NCI-H1048 (cell line): ENCODE measurements at places on chromosomes 7 and 10.

GRCh38 chr10:86041116-86041515, 325.5 kb downstream of the GRID1 start:
- no peak for DNase-seq

GRCh38 chr10:7036951-7037350, 373.9 kb downstream of the SFMBT2 start:
- DNase-seq, result no peak

DNA sequence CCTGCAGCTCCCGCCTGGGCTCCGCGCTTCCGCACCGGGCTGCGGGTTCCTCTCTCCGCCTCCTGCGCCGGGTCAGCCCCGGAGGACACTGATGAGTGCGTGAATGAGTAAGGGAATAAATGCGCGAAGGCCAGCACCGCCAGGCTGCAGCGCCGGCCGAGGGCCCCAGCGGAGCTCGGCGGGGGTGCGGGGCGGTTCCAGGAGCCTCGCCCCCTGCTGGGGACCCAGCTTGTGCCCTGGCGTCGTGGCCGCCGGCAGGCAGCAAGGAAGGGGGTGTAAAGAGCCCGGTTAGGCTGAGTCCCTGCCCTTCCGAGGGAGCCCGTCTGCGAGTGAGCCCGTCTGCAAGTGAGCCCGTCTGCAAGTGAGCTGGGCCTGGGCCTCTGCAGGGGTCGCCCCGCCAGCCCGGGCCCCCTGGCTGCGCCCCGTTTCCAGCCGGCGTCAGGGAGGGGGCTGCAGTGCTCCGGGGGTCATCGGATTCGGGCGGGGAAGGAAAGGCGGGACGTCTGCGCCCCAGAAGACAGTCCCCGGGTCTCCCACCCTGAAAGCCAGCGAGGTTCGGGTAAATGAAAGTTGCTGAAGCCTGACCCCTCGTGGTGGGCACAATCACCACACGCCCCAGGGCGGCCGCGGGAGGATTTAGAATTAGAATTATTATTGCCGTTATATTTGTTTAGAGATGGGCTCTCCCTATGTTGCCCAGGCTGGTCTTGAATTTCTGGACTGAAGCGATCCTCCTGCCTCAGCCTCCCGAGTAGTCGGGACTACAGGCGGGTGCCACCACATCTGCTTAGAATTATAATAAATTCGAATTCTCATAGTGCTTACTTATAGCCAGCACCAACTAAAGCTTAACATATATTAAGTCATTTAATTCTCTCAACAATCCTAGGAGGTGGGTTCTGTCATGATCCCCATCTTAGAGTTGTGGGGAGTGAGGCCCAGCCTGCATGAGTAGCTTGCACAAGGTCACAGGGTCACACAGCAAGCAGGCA, 8.6 kb upstream of the CRYGN start:
- no peak for DNase-seq

- DNase-seq, result no peak
Observed at GRCh38 chr7:151388007-151388297, 21.9 kb downstream of the WDR86 start.

DNA sequence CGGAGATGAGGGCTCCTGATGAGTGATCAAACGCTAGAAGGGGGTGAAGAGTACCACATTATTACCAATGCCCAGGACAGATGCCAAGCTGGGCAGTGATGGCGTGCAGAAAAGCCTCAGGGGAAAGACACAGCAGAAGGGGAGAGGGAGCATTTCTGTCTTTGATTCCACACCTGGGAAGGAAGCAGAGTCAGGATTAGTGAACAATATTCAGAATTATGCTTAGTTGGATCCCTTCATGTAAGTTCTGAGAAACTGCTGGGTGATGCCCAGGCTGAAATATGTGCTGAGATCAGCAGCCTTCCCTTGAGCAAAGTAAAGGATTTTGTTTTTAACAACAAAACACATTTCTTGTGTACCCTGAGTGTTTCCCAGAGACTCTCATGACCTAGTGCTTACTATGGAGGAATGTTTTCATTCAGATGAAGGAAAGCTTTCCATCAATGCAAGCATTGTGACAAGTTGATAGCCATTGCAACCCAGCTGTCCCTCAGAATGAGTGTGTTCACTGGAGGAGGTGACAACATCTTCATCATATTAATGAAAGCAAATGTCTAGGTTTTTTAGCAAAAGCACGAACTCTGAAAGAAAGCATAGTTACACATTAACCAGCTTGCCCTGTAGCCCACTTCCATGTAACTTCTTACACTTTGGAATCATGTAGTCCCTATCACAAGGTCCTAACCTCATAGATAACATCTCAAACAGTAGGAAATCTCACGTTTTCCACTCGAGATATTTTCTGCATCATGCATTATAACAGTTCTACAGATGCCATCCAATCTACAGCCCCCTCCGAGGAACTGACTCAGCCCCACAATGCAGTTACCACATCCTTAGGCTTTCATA, 23.8 kb upstream of the AKR1C1 start:
- no peak for DNase-seq

DNA sequence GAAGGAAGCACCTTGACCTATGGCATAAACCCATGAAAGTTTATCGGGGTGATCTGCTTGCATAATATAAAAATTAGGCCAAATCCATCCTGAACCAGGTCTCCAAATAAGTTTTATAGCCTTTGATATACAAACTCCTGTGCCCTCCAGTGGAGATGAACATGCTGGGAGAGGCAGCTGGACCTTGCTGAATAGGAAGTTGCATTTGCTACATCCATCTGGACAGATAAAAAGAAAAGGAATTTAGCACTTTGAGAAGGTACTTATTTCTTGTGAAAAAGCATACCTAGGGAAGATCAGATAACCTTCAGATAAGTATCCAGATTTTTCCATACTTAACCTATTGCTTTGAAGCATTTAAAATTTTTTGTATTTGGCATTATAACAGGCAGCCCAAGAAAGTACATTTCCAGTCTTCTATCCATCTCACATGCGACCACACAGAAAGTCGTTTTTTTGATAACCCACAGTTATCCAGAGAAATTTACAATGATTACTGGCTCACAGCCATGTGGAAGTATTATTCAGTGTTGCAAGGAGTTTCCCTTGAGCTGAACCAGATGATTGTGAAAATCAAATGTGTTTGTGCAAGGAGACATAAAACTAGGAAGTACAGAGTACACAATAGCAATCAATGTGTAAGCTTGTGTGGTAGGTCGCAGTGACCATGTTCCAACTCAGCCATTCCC, 124.4 kb upstream of the STK17A start:
- no peak for DNase-seq

DNA sequence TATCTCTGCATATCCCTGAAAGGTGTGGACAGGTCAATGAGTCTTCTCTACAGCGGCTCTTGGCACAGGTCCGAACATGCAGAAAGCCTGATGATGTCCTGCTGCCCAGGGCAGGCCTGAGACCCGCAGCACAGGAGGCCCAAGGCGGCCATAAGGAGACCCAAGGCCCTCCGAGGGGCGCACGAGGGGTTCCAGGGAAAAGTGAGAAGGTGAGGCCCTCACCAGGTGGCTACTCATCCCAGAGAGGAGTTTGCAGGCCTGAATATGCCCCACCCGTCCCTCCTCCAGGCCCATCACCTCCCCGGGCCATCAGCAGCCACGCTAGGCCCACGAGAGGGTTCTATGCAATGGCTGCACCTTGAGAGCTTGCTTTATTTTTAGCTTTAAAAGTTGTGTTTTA, 173.4 kb upstream of the RHEB start:
- DNase-seq, result no peak

GRCh38 chr10:84571146-84571545, 242.8 kb downstream of the CCSER2 start:
- no peak for DNase-seq

- DNase-seq, result no peak
Observed at GRCh38 chr7:1844336-1844950, 174.4 kb downstream of the ELFN1 start.

DNA sequence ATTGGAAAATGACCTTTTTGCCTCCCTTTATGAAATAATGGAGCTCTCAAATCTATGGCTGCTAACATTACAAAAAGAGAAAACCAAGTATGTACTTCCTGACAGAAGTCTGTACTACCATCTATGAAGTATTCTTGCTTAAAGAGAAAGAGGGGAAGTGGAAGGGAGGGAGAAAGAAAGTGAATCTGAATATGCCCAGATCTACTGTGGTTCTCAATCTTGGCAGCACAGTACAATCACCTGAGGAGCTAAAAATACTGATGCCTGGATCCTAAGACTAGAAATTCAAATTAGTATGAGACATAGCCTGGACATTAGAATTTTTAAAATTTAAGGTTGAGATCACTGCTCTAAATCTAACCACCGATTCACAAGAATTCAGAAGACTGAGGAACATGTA, 85.2 kb downstream of the IGF2BP3 start:
- no peak for DNase-seq

- no peak for DNase-seq
Observed at GRCh38 chr10:131980761-131981428, 828 bp downstream of the BNIP3 start.

GRCh38 chr7:87447116-87447635, 28.3 kb downstream of the ABCB4 start:
- no peak for DNase-seq

GRCh38 chr7:28871631-28872030, 86.5 kb downstream of the TRIL start:
- no peak for DNase-seq

GRCh38 chr7:25849500-25850184, 302.4 kb upstream of the NFE2L3 start:
- DNase-seq, result no peak

DNA sequence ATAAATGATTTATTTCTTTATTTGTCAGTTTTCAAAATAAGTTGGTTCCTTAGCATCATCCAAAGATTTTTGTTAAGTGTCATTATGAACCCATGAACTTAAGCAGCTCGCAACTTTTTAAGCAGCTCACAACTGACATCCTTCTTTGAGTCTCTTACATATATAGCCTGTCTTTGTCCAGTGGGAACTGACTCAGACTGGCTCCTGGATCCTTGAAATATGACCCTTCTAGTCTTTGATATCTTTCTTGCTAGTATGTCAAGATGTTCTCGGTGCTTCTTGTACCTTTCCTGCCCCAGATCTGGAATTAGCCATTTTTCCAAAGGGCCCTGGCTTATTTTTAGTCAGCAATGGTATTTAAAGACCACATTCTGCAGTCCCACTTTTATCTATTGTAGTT, 53.9 kb upstream of the ARID5B start:
- no peak for DNase-seq

- no peak for DNase-seq
Observed at GRCh38 chr7:74032191-74032490, 4.2 kb downstream of the ELN start.

GRCh38 chr7:7235347-7235746, 53.0 kb downstream of the C1GALT1 start:
- DNase-seq, result no peak

GRCh38 chr7:55052741-55053427, 34.1 kb downstream of the EGFR start:
- DNase-seq, result no peak

DNA sequence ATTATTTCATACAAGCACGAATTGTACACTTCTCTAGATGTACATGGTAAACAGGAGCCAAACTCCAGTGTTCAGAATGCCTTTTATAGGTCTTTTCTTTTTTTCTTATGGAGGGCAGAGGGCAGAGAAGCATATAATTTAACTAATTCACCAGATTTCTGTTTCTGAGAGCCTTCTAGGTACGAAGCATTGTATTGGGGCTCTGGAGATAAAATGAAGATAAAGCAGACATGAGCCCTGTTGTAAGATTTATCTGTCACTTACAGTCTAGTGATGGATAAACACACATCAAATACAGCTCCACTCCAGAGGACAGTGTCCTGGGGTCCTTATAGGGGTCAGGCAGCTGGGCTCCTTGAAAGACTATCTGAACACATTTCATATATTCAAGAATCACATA, 265.5 kb downstream of the SKAP2 start:
- no peak for DNase-seq

DNA sequence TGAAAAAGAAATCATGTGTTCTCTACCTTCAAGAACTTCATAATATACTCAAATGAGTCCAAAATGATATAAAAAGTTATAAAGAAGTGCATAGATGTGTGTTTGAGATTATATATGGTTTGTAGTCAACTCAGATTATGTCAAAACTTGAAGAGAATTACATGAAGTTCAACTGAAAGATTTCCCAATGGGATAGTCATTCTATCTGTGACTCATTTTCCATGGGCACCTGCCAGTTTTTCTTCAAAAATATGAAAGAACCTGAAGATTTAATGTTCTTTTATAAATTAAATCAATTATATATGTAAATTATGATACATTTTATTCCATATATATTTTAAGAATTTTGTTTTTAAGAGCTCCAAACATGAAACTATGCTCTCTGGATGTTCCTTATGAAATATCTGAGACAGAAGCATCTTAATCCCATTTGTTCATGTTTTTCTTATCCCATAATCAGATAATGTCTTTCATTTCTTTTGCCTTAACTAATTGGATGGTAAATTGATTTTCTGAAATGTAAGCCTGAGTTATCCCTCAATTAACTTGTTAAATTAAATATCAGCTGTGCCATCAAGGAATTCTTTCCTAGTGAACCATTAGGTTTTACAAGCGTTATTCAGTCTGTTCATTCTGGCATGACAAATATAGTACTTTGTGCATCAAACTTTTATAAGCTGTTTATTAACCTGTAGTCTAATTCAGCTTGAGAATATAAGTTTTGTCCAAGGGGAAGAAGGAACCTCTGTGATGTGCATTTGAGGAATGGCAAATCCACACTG, 387.1 kb downstream of the IPMK start:
- DNase-seq, result no peak

- no peak for DNase-seq
Observed at GRCh38 chr10:16724509-16724908, 92.7 kb downstream of the RSU1 start.

GRCh38 chr10:46306516-46307184, 19.9 kb downstream of the ANTXRL start:
- DNase-seq, result no peak

DNA sequence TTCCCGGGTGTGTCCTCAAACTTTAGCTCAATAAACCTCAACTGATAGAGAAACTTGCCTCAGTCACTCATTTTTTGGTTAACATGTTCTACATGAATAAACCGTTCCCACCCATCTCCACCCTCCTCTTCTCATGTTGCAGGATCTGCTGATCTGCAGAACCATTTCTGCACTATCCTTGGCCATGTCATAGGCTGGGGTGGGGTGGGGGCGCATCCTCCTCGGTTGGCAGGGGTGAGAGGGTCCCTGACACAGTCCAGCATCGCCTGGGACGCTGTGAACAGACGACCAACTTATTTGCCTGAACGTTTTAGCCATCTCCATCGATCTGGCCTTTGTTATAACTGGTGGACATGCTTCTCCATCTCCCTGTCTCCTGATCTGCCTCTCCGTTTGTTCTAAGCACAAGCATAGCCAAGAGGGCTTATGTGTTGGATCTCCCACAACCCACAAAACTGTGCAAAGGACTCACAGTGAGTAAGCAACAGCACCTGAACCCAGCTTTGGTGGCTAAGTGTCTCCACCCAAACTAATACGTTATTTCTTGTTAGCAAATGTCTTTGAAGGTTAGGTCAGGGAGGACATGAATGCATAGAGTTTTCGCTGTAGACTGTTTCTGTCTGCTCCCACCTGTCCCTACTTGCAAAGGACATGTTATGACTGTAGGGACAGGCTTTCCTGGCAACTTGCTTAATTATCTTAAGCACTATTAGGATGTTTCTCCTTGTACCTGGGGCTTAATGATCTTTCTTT, 51.7 kb downstream of the PRKCQ start:
- DNase-seq, result no peak
